ENCODE measurements at places on chromosomes 12 and 14. TPM values are rescaled to one million over a fixed set of nuclear protein-coding genes. Genes with fewer than 3 reads are reported as not detected.

SERPINA12 gene
- total RNA-seq = not detected

COL2A1 gene
- total RNA-seq = not detected

DNA sequence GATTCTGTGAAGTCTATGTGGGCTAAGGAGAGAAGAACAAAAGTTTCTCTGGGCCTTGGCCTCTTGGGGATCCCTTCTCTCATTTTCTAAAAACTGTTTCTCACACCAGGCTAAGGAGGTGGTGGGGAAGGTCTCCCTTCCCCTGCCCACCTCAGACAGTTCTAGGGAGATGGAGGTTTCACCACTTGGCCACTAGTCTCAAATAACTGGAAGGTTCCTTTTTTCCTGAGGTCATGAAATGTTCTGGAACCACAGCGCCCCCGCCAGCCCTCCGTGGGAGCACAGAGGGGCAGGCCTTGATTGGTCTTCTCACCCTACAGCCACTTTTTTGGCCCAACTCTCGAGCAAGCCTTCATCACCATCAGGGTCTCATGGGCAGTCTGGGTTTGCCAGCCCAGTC is 12.6 kb downstream of the C12orf43 start:
- no peaks in the 10 kb centered on the region for H3K27me3 ChIP-seq
- no peak for DNase-seq
- peaks cover 4% of the 10 kb centered on the region for H3K4me1 ChIP-seq
- peaks cover 17% of the 10 kb centered on the region for H3K36me3 ChIP-seq

DNA sequence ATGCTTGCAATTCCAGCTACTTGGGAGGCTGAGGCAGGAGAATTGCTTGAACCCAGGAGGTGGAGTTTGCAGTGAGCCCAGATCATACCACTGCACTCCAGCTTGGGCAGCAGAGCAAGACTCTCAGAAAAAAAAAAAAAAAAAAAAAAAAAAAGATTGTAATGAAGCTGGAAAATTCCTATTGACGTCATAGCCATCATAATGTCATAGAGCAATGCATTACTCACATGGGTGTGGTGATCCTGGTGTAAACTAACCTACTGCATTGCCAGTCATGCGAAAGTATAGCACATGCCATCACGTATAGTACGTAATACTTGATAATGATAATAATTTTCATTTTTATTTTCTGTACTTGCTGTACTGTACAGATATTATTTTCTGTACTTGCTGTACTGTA is 42.7 kb upstream of the NID2 start:
- H3K27ac ChIP-seq = no peak overlapping the region
- H3K36me3 ChIP-seq = no peaks in the 10 kb centered on the region
- DNase-seq = no peak
- H3K4me3 ChIP-seq = no peak overlapping the region

GRCh38 chr12:54364413-54364812 is at the start of gene GPR84:
GPR84 (minus strand) TSS chr12:54364486; CDS start chr12:54363851, 635 bp downstream.
- H3K27me3 ChIP-seq = peaks cover 20% of the 10 kb centered on the region
- peak; percentile 77 for DNase-seq
- H3K4me1 ChIP-seq = peaks cover 39% of the 10 kb centered on the region
- H3K27ac ChIP-seq = peak within 1 kb of the TSS; percentile 47

DNA sequence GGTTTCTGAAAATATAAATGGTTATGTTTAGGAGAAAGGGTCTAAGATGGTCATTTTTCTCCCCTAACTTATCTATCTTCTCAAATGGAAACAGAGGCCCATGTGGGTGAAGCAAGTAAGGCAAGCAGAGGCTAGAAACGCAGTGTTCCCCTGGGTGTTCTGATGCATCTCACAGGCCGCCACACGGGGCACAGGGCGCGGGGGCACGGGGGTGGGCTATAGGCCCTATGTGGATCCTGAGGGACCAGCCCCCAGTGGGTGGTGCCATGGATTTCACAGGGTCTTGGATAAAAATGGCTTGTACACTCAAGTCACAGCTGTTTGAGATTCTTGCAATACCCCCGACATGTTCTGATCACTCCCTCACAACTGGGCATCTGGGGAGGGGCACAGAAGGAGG is 17.7 kb downstream of the ACTN1 start:
- H3K4me3 ChIP-seq = no peak overlapping the region
- no peak for DNase-seq
- H3K36me3 ChIP-seq = no peaks in the 10 kb centered on the region
- no peaks in the 10 kb centered on the region for H3K27me3 ChIP-seq
- no peak overlapping the region for H3K27ac ChIP-seq

DNA sequence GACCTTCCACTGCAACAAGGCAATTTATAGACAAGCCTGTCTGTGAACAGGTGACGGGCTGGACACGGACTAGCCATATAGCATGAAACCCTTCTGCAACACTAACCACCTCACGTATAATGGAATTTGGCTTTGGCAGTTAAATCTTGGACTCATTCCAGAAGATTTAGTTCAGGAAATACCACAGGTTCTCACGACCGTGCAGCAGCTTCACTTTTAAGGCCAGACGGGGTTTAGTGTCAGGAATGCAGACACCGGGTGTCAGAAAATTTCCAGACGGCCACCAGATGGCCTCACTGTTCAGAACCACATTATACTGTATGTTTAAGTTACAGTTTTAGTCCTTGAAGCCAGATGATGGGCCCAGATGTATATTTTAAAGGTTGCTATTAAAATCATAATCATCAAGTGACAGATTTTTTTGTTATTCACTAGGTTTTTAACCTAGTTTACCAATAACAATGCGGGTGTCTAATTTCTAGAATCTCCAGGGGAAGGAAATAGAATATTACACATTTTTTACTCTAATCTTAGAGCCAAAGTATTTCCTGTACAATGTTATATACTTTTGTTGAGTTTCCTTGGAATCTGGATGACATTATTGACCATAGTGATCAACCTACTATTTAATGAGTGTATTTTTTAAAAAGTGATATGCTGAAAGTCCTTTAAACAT is 90.5 kb upstream of the TMPO start:
- DNase-seq = peak; percentile 67
- H3K36me3 ChIP-seq = no peaks in the 10 kb centered on the region
- H3K4me3 ChIP-seq = no peak overlapping the region

DNA sequence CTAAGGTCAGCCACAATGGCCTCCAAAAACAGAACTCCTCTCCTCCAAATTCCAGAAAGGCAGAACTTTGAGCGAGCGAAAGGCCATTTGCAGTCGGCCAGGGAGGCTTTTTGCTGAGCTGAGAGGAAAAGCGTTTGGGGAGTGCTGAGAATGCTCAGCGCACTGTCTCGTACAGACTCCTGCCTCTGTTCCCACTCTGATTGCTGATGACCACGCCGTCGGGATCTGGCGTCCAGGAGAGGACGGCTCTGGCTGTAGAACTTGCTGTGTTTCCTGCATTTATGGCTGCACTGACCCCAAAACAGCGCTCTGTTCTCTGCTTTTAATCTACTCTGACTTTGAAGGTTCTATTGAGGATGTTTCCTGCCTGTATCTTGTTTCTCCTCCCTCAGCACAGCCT is 82.4 kb upstream of the WSCD2 start:
- H3K27ac ChIP-seq = no peak overlapping the region
- H3K36me3 ChIP-seq = no peaks in the 10 kb centered on the region
- H3K4me1 ChIP-seq = no peaks in the 10 kb centered on the region
- DNase-seq = no peak
- peaks cover 18% of the 10 kb centered on the region for H3K27me3 ChIP-seq

DNA sequence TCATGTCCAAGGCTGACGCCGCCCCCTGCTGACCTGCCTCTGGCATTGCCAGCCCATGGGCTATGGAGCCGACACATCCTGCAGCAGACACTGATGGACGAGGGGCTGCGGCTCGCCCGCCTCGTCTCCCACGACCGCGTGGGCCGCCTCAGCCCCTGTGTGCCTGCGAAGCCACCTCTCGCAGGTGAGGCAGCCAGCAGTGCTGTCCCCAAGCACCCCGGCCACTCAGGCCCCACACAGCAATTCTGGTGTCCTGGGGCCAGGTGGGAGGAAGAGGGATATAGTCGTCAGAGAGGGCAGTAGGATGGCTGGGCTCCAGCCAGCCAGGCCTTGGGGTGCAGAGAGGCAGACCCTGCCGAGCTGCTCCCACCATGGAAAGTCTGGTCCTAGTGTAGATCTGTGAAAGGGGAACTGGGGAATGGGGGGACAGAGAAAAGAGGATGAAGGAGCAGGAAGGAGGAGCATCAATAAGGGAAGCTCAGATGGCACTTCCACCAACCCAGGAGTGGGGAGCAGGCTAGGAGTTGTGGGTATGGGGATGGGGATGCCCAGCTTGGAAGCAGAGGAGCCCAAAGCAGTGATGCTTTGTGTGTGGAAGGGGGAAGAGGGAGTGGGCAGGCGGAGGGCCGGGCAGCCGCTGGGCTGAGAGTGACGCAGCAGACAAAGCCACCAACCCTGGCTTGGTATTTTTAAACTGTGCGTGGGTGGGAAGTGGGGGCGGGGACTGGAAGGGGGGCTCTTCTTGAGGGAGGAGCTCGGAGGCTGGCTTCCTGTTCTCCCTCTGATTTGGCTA is 4.7 kb downstream of the NAB2 start:
- peak overlapping the region; percentile 83 for H3K27ac ChIP-seq
- peak; percentile 81 for DNase-seq
- peak overlapping the region; percentile 54 for H3K4me3 ChIP-seq
- H3K36me3 ChIP-seq = peaks cover 2% of the 10 kb centered on the region
- no peaks in the 10 kb centered on the region for H3K27me3 ChIP-seq

- no peak overlapping the region for H3K27ac ChIP-seq
- no peaks in the 10 kb centered on the region for H3K36me3 ChIP-seq
- DNase-seq = no peak
- H3K4me3 ChIP-seq = no peak overlapping the region
- H3K4me1 ChIP-seq = no peaks in the 10 kb centered on the region
Observed at GRCh38 chr12:113697651-113698509, 226.2 kb upstream of the LHX5 start.

DNA sequence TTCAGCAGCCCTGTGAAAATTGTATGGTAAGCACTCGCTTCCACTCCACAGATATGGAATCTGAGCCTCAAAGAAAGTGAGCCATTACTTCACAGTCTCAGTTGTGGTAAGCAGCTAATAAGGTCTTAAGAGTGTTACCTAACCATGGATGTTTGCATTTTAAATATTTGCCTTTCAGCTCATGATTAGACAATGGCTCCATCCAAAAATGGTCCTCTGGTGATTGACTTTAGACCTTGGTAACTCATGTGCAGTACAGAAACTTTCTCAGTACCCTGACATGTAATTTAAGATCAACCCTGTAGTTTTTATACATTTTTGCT is 1.8 kb downstream of the A2M start:
- H3K27me3 ChIP-seq = no peaks in the 10 kb centered on the region
- DNase-seq = no peak
- H3K27ac ChIP-seq = no peak overlapping the region
- H3K4me1 ChIP-seq = peaks cover 9% of the 10 kb centered on the region

DNA sequence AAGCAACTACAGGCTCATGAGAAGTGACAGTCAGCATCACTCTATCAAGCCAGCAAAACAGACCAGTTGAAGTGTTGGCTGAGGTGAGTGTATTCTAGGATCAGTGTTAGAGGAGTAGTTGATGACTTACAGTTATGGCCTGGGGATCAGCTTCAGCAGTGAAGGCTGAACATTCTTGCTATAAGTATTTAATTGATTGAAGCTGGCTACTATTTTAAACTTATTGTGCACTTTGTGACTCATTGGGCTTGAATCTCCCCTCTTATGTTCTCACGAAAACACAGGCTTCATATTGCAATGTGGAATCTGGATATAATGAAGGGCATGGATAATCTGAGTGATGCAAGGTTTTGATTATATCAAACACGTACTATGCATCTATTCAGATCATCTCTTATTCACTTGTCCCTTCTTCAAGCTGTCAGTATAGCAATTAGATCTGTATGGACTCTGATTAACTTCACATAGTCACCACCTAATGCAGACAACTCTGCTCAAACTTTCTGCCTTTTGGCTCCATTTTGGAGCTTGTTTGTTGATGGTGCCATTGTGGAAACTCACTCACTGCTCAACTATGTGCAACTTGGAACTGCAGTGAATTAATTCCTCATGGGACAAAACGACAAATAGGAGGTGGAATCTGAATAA is 309.2 kb downstream of the SLC16A7 start:
- no peak overlapping the region for H3K27ac ChIP-seq
- DNase-seq = no peak
- no peaks in the 10 kb centered on the region for H3K27me3 ChIP-seq
- no peak overlapping the region for H3K4me3 ChIP-seq

DNA sequence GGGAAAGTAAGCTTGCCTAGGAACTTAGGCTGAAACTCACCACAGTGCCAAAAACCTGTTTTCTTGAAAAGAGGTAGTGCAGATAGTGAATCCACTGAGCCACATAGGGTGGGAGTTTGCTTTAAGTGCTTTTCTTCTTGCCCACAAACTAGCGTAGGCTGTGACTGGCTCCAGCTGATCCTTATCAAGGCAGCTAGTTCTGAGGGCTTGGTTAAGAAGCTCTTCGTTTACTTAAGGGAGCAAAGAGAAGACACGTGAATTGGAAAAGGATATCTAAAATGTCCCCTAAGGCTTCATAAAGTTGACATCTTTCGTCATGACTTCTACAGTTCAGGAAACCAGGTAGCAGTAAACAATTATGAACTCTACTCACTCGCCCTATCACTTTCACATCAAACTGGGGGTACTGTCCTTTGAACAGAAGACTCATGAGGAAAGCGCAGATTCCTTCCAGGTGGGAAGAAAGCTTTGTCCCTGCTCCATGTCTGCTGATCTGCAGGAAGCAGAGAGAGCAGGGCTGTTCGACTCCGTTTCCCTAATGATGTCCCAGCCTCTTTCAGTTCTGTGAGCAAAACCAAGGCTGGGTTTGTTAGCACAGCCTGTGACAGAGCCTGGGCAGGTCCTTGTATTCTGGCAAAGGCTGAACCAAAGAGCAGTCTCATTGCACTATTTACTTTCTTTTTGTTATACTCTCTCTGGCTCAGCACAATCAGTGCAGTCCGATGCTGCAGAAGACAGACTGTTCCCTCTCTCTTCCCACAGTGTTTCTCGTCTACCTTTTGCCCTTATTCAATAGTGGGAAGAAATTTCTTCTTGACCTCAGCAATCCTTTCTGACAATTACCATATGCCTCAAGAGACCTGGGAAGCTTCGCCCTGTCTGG is 93.5 kb upstream of the ETV6 start:
- no peaks in the 10 kb centered on the region for H3K36me3 ChIP-seq
- H3K4me1 ChIP-seq = peaks cover 17% of the 10 kb centered on the region
- peaks cover 32% of the 10 kb centered on the region for H3K27me3 ChIP-seq

GRCh38 chr12:24470050-24470449 is 478.9 kb downstream of the BCAT1 start:
- no peak overlapping the region for H3K27ac ChIP-seq
- H3K4me1 ChIP-seq = no peaks in the 10 kb centered on the region
- H3K36me3 ChIP-seq = no peaks in the 10 kb centered on the region
- no peaks in the 10 kb centered on the region for H3K27me3 ChIP-seq
- no peak for DNase-seq
